ENCODE measurements at places on chromosomes 6 and 20.

- DNase-seq: peak; percentile 92
Measured at GRCh38 chr6:73452107-73452461, at the start of gene CGAS. CGAS (minus strand) TSS chr6:73452297; CDS start chr6:73452181, 116 bp downstream.

DNA sequence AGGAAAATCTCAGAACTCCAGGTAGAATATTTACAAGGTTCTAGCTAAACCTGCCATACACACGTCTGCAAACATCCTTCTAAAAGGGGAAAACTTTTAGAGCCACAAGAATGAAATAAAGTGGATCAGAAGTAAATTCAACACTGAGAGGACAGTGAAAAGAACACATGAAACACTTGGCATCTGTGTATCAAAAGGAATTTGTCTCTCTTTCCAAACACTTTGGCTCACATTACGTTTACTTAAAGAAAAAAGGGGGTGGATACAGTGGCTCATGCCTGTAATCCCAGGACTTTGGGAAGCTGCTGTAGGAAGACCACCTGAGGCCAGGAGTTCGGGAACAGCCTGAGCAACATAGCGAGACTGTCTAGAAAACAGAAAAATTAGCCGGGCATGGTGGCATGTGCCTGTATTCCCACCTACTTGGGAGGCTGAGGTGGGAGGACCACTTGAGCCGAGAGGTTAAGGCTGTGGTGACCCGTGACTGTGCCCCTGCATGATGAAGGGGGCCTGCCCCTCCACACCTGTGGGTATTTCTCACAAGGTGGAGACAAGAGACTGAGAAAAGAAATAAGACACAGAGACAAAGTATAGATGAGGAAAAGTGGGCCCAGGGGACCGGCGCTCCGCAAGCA lies 35.4 kb downstream of the NINL start:
- no peak for DNase-seq

DNA sequence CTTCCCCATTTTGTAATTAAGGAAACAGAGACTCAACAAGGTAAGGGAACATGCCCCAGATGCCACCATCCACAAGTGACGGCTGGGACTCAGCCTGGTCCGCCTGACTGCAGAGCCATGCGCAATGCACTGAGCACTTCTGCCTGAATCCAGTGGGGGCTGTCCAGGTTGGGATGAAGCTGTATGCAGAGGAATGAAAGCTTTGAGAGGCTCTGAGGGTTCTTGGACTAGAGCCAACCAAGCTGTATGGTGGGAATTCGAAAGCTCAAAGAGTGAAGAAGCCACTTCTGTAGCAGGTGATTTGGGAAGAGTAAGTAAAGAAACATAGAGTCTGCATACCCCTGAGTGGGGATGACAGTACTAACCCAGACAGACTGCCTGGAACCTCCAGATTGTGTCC lies 127.6 kb upstream of the AKAP12 start:
- DNase-seq: no peak

DNA sequence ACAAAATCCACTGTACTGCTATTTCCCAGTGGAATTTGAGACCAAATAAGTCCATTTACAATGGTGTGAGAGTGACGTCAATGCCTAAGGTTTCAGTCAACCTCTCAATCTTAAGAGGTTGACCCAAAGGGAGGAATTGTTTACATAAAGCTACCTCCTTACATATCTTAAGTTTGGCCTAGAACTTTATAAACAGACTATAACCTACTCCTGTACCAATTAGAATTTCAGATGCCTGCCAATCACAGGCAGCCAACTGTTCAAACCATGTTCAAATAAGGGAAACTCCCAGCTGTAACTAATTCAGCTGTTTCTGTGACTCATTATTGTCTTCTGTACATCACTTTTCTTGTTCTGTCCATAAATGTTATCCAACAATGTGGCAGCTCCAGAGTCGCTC lies 14.5 kb downstream of the LGSN start:
- DNase-seq: no peak

- DNase-seq: no peak
Measured at GRCh38 chr20:59788811-59789397, 144.5 kb downstream of the SYCP2 start.

- DNase-seq: no peak
Measured at GRCh38 chr6:106564476-106564875, 64.8 kb downstream of the RTN4IP1 start.

GRCh38 chr6:106874481-106874880 lies 100.0 kb downstream of the CD24 start:
- DNase-seq: no peak

DNA sequence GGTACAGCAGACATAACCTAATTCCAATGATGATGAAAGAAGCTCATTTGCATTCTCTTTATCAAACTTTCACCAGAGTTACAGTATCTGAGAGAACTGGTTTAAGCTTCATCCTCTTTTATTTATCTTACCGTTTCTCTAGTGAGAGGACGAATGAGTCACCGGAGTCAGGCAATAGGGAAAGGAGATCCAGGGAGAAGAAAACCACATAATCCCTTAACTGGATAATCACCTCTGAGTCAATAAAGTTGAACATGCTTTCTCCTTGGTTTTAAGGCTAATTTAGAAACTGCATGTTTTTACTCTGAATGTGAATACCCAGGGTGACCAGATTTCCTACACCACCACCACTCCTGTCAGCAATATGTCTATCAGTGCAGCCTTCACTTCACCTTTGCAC lies 313.7 kb upstream of the TBX18 start:
- no peak for DNase-seq

GRCh38 chr6:136609873-136610706 lies 59.9 kb upstream of the MAP7 start:
- DNase-seq: peak; percentile 27

GRCh38 chr20:63322146-63322932 lies 29.4 kb downstream of the COL20A1 start:
- no peak for DNase-seq

- DNase-seq: no peak
Measured at GRCh38 chr20:10976051-10976450, 302.3 kb upstream of the JAG1 start.

- no peak for DNase-seq
Measured at GRCh38 chr6:150735341-150735851, 130.1 kb upstream of the MTHFD1L start.

DNA sequence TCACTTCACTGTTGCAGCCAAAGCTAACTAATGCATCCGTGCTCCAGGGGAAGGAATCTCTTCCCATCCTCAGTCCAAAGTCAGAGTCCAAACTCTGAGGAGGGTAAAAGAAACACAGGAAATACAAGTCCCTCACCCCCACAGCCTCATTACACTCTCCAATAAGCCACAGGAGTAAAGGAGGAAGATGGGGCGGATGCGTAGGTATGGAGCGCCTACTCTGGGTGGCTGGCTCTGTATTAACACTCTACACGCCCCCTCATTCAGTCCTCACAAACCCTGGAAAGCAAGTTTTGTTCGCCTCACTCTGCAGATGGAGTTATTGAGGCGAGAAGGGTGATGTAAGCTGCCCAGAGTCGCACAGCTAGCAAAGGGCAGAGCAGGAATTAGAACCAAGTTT lies 242.9 kb downstream of the NRN1 start:
- no peak for DNase-seq

DNA sequence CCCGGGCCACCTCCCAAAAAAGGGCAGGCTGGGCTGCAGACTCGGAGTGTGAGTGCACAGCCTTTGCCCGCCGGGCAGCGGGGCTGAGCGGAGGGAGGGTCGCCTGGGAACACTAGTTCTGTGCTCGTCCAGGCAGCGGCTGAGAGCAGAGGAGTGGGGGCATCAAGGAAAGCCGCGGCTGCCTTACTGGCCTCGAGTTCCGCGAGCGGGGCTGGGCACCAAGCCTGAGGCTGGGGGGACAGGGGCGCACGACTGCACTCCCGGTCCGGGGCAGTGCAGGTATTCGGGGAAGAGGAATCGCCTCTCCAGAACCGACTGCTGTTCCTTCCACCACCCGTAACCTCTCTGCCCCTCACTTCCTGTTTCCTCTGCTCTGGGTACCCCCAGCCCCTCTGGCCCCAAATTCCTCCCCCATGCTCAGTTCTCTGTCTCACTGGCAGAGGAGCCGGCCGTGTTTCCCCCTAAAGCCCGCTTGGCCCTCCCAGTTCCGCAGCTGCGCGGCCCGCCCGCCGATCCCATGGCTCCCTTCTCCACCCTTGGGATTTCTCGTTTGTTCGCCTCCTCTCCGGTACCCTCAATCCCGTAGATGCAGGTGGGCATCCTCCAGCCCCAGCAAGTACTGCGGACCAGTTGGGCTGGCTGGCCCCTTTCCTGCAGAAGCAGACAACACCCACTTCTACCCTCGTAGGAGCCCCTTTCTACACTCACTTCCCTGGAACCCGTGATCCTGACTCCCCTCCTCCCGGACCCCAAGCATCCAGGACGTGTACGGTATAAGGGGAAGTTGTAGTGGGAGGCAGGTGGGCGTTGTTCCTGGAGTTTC lies 5.1 kb downstream of the RING1 start:
- DNase-seq: no peak

- DNase-seq: no peak
Measured at GRCh38 chr6:43716099-43716498, 28.5 kb upstream of the MRPS18A start.

GRCh38 chr6:143261899-143262436 lies 188.5 kb downstream of the ADAT2 start:
- no peak for DNase-seq

- no peak for DNase-seq
Measured at GRCh38 chr6:146914489-146915483, 289.4 kb upstream of the STXBP5 start.

DNA sequence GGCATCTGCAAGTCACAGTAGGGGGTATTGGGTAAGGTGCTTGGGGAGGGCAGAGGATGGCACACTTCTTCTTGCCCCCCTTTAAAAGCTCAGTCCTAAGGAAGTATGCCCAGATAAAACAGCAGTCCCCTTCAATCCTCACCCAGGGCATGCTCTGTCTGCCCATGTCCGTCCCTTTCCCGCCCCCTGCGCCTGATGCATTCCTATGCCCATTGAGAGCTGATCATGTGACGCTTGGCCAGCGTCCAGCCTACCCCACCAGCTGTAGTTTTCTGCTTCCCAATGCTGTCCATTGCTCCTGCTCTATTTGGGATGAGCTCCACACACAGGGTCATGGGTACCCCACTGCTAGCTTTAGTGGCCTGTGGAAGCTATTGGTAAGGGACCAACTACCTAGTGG lies 8.3 kb downstream of the SIGLEC1 start:
- DNase-seq: no peak

DNA sequence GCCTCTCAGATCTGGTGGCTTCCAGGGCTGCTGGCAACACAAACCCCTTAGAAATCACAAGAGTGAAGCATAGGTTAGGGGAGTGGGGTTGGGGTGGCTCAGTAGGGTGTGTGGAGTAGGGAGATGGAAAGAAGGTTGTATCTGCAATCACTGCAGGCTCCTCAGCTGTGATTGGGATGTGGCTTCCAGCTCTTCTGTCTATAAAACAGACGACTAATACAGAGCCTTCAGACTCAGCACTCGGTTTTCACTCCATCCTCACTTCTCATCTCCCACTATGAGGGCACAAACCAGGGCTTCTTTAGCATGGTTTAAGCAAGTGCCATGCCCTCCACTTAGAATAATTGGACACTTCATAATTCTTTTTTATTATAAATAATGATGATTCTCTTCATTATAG lies 46.4 kb upstream of the CAP2 start:
- DNase-seq: no peak

GRCh38 chr6:16929809-16930208 lies 168.5 kb upstream of the ATXN1 start:
- DNase-seq: no peak

DNA sequence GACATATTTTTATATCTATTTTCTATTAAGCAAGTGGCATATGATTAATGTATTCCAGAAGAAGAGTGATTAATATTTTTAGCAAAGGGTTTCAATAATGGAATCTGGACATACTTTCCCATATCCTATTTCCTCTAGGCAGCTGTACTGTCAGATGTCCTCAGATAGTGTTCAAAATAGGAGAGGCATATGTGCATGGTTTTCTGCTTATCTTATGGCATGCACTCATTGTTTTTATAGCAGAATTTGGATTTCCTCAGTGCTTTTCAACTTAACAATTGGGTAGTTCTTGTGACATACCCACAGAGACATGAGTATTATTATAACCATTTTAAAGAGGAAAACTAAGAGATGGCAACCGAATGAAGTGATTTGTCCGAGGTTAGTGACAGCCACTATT lies 12.6 kb upstream of the SLC17A5 start:
- no peak for DNase-seq

- DNase-seq: no peak
Measured at GRCh38 chr6:79468116-79468515, 69.1 kb downstream of the LCA5 start.

DNA sequence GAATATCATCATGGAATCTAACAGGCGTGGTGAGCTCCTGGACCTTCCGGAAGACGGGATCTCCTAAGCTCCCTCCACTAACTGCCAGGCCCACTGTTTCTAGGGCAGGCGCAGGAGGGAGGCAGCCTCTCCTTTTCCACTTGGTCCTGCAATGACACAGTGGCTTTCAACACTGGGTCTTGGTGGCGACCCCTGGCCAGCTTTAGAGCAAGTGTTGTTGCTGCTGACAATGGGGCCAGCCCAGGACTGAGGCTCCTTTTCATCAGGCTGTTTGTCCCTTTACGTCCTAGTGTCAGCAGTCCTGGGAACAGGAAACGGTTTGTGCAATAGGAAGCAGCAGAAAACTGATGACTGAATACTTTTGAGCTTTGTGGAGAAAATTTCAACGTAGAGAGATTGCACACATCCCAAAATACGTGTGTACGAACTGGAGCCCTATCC lies 9.7 kb upstream of the QKI start:
- DNase-seq: no peak

GRCh38 chr6:87968435-87969278 lies 79.0 kb upstream of the SPACA1 start:
- DNase-seq: peak; percentile 10

GRCh38 chr6:136466777-136467176 lies 83.4 kb downstream of the MAP7 start:
- DNase-seq: no peak

GRCh38 chr6:167661552-167662044 lies 165.1 kb upstream of the AFDN start:
- no peak for DNase-seq

DNA sequence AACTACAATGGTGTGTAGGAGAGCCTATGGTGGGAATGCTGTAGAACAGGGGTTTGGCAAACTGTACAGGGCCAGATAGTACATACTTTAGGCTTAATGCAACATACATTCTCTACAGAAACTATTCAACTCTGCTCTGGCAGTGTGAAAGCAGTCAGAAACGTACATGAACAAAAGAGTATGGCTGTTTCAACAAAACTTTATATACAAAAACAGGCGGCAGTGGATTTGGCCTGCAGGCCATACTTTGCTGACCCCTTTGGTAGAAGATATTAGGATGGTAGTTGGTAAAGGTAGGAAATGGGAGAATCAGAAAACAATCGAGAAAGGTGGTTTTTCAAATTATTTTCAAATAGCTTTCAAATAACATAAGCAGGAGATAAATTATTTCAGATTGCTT lies 24.8 kb downstream of the FUCA2 start:
- DNase-seq: no peak
